Neural crest cell (in vitro differentiated cells): ENCODE measurements at places on chromosomes 2 and 18.

DNA sequence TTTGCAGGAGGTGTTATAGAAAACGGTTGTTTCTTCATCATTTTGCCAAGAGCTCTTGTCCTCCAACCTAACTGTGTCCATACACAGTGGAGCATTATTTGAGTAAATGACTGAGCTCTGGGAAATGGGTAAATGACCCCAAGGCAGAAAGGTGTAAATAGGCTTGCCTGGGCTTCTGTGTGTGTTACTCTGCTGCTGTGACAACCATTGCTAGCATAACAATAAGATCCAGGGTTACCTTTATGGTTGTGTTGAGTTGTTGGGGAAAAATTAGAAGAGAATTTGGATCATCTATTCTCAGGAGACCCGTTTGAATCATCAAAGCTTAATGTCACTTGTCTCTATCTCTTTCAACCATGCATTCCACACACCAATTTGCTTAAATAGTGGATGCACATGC is 672.7 kb downstream of the DPP10 start:
- no peak for DNase-seq

DNA sequence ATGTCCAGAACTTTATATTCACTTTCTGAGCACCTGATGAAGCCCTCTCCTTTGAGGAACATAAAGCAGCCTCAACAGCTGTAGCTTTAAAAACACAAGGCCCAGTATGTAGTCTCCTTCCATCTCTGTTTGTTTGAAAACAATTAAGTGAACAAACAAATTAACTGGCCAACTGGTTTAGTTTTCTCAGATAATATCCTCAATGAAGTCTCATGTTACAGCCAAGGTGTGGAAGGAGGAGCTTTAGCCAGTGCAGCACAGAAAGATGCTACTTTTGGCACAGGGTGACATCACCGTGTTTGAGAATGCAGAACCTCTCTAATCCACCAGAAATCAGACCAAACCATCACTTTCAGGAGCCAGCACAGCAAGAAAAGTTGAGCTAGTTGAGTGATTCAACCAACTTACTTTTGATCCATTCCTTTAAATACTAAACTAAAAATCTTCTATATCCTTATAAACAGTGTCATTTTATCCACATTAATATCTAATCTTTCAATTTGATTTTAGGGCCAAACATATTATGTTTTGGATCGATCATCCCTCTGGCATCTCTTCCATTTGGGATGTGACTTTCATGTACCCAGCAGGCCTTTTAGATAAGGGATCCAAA is 488.7 kb downstream of the ARHGAP15 start:
- no peak for DNase-seq

DNA sequence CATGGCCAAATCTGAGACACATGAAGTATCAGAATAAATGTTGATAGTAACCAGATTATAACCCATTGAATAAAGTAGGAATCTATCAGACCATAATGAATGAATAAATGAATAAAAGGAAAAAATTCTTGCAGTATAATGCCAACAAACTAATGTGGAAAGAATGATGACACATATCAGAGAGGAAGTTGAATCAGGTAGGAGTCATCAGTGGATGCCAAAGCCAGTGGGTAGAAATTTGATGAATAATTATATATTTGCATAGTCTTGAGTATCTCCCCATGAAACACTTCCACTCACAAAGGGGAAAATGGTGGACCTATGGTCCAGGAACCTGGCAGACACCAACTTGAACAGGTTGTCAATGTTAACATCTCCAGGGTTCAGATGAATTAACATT is 68.6 kb downstream of the GALNT3 start:
- DNase-seq, result no peak

DNA sequence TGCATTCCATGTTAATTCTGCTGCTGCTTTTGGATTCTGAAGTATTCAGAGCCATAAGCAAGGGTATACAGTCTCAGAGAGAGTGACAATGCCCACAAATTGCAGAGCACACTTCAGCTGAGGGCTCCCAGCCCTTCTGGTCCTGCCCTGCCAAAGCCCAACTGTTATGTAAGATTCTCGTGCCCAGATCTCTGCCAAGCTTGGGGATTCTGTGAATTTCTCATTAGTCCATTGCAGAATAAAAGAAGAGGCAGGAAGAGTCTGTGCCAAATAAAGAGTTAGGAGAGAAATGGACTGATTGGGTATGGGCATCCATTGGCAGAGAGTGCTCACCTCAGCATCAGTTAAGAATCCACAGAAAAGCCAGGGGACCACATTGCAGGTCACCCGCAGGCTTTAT is 112.0 kb upstream of the PNPT1 start:
- no peak for DNase-seq

DNA sequence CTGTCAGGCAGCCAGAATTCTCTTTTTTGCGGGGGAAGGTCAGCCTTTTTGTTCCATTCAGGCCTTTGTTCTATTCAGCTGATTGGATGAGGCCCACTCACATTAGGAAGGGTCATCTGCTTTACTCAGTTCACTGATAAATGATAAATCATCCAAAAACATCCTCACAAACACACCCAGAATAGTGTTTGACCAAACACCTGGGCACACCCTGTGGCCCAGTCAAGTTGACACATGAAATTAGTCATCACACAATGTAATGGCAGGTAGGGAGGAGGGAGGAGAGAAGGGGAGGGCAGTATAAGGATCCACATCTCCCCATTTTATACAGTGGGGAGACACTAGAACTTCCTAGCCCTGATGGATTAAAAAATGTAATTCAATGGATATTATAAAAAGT is 8.3 kb upstream of the RMC1 start:
- DNase-seq, result no peak

- no peak for DNase-seq
Measured at GRCh38 chr2:5319493-5319892, 372.7 kb upstream of the SOX11 start.
